HepG2 (cell line): ENCODE measurements at places on chromosomes 13 and 19. TPM values are rescaled to one million over a fixed set of nuclear protein-coding genes. Genes with fewer than 3 reads are reported as not detected.

GRCh38 chr13:48492096-48492440 is 40.8 kb downstream of the RCBTB2 start:
- DNase-seq = no peak
- H3K27me3 ChIP-seq = no peaks in the 10 kb centered on the region
- H3K4me3 ChIP-seq = no peak overlapping the region
- no peaks in the 10 kb centered on the region for H3K36me3 ChIP-seq

DNA sequence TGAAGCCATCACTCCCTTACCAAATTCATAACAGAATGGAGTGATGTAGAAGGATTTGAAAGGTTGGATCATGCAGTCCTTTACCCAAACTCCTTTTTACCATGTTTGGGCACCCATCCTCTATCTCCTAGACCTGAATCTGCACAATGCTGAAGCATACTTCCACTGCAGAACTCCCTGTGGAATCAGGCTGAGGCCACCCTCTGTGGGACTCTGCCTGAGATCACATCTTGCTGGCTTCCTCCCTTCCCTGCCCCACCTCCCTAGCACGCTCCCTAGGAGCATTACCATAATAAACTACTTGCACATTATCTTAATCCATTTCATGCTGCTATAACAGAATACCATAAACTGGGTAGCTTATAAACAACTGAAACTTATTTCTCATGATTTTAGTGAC is 68.4 kb upstream of the VSTM2B start:
- no peaks in the 10 kb centered on the region for H3K36me3 ChIP-seq
- H3K4me1 ChIP-seq = no peaks in the 10 kb centered on the region
- no peak overlapping the region for H3K4me3 ChIP-seq
- no peak for DNase-seq

DNA sequence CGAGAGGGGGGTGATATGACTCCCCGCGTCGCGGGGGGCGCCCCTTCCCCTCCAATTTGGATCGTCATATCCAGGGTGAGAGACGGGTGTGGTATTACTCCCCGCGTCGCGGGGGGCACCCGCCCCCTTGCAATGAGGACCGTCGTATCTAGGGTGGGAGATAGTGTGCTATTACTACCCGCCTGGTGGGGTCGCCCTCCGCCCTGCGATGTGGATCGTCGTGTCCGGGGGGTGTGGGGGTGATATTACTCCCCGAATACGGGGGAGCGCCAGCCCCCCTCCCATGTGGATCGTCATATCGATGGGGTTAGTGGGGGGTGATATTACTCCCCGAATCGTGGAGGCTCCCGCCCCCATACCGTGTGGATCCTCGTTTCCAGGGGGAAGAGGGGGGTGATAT is 29.2 kb upstream of the RGCC start:
- no peaks in the 10 kb centered on the region for H3K36me3 ChIP-seq
- H3K4me3 ChIP-seq = no peak overlapping the region
- H3K27me3 ChIP-seq = no peaks in the 10 kb centered on the region
- no peaks in the 10 kb centered on the region for H3K4me1 ChIP-seq
- DNase-seq = no peak
- no peak overlapping the region for H3K27ac ChIP-seq

CALR gene
- total RNA-seq = 420 and 898 TPM in 2 replicates

PCDH20 gene
- 0.02 TPM in 1 of 2 replicates, not detected in the other for total RNA-seq

ZNF441 gene
- total RNA-seq = 10.0 and 18.0 TPM in 2 replicates

RFPL4AL1 gene
- total RNA-seq = not detected in 2 replicates

GRCh38 chr19:13006431-13007281 is 11.4 kb downstream of the NFIX start:
- H3K36me3 ChIP-seq = peaks cover 4% of the 10 kb centered on the region; the same call in 1 of the 3 replicates
- peaks cover 13% of the 10 kb centered on the region for H3K4me1 ChIP-seq
- H3K4me3 ChIP-seq = no peak overlapping the region

- 0 out of 2 replicates have a peak, but pooled peaks cover 7% of the 10 kb centered on the region for H3K4me1 ChIP-seq
- H3K27ac ChIP-seq = no peak overlapping the region
- H3K36me3 ChIP-seq = no peaks in the 10 kb centered on the region
- no peaks in the 10 kb centered on the region for H3K27me3 ChIP-seq
- no peak overlapping the region for H3K4me3 ChIP-seq
These were observed 120.9 kb downstream of the NUFIP1 start for GRCh38 chr13:44868397-44868796.

MEIOSIN gene
- not detected in 2 replicates for total RNA-seq

DNA sequence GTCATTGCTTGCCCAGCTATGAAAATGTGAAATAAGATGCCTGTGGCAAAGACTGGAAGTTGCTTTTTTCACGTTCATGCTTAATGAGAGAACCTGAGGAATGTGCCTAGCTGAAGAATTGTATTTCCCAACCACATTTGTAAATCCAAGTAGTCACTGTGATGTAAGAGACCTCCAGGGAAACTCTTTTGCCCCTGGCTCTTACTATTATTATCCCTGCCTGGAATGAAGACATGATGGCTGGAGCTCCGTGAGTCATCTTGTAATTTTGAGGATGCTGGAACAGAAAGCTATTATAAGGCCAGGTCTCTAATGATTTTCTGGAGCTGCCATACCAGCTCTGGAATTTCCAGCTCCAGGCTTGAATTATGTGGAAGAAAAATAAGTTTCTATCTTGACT is 894.3 kb downstream of the DIAPH3 start:
- no peak overlapping the region for H3K27ac ChIP-seq
- DNase-seq = no peak

CD177 gene
- not detected in 2 replicates for total RNA-seq

DNA sequence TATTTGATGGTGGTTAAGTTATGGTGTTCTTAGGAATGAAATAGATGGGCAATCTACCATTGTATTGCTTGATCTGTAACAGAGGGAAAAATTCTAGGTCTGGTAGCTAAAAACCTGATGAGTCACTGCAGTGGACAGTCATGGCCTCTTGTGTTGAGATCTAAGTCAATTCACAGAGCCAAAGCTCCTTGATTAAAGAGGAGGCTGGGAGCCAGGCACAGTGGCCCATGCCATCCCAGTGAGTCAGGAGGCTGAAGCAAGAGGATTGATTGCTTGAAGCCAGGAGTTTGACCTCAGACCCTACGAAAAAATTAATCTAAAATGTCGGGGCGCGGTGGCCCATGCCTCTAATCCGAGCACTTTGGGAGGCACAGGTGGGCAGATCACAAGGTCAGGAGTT is 67.1 kb upstream of the KPNA3 start:
- no peaks in the 10 kb centered on the region for H3K36me3 ChIP-seq
- H3K27me3 ChIP-seq = no peaks in the 10 kb centered on the region
- peak; percentile 72 for DNase-seq
- H3K4me1 ChIP-seq = peaks cover 41% of the 10 kb centered on the region

DNA sequence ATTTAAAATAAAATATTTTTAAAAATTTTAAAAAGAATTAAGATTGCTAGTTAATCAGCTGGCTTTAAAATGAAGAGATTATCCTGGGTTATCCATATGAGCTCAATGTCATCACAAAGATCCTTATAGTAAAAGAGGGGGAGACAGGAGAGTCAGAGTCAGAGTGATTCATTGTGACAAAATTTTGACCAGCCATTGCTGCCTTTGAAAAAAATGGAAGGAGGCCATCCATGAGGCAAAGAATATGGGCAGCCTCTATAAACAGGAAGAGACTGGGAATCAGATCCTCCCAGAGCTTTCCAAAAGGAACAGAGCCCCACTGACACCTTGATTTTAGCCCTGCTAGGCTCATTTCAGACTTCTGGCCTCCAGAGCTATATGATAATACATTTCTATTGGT is 9.3 kb upstream of the RUBCNL start:
- H3K4me1 ChIP-seq = no peaks in the 10 kb centered on the region
- H3K36me3 ChIP-seq = no peaks in the 10 kb centered on the region
- H3K27me3 ChIP-seq = no peaks in the 10 kb centered on the region
- H3K4me3 ChIP-seq = no peak overlapping the region

LIM2 gene
- total RNA-seq = not detected in 2 replicates

DNA sequence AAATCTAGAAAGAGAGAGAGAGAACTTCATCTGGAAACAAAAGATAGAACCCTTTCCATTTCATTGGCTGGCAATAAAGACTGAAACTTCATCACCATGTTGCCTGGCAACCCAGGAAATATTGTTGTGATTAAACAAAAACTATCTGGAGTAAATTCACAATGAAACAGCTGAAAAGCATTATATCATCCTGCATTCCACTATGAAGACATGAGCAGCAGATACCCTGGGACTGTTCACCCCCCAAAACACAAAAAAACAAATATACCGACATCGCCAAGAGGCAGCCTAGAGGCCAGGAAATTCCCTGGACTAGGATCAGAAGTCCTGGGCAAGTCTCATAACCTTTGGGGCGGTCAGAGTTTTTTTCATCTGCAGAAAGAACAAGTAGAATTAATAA is 158.3 kb downstream of the FOXO1 start:
- peaks cover 24% of the 10 kb centered on the region for H3K4me1 ChIP-seq
- H3K4me3 ChIP-seq = no peak overlapping the region
- no peak for DNase-seq

- no peak overlapping the region for H3K27ac ChIP-seq
- no peak for DNase-seq
- H3K4me3 ChIP-seq = no peak overlapping the region
- no peaks in the 10 kb centered on the region for H3K36me3 ChIP-seq
- peaks cover 19% of the 10 kb centered on the region; the same call in 2 of the 3 replicates for H3K27me3 ChIP-seq
- H3K4me1 ChIP-seq = no peaks in the 10 kb centered on the region
These were observed 32.9 kb upstream of the SLC15A1 start for GRCh38 chr13:98785405-98785804.

DNA sequence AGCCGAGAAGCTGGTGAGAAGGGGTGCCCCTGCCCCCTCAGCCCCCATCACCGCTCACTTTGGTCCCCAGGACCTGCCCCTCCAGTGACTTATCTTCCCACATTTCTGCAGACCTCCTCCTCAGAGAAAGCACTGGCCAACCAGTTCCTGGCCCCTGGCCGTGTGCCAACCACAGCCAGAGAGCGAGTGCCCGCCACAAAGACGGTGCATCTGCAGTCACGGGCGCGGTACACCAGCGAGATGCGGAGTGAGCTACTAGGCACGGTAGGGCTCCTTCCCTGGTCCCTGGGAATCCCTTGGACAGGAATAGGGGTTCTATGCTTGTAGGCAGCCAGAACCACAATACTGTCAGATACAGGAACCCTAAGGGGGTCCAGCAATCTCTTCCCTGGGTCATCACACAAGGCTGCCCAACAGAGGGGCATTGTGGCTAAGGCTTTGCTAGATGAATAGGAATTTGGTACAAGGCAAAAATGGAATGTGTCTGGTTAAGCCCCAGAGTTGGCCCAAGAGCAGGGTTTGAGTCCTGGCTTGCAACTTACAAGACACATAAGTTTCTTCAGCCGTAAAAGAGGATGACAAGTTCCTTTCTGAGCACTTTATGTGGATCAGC is 1.0 kb downstream of the USE1 start:
- peak overlapping the region; percentile 81; the same call in 1 of the 2 replicates for H3K4me3 ChIP-seq
- peaks cover 43% of the 10 kb centered on the region for H3K4me1 ChIP-seq
- no peaks in the 10 kb centered on the region; the same call in 1 of the 2 replicates for H3K36me3 ChIP-seq
- no peaks in the 10 kb centered on the region for H3K27me3 ChIP-seq
- no peak for DNase-seq
- peak overlapping the region; percentile 97 for H3K27ac ChIP-seq

DNA sequence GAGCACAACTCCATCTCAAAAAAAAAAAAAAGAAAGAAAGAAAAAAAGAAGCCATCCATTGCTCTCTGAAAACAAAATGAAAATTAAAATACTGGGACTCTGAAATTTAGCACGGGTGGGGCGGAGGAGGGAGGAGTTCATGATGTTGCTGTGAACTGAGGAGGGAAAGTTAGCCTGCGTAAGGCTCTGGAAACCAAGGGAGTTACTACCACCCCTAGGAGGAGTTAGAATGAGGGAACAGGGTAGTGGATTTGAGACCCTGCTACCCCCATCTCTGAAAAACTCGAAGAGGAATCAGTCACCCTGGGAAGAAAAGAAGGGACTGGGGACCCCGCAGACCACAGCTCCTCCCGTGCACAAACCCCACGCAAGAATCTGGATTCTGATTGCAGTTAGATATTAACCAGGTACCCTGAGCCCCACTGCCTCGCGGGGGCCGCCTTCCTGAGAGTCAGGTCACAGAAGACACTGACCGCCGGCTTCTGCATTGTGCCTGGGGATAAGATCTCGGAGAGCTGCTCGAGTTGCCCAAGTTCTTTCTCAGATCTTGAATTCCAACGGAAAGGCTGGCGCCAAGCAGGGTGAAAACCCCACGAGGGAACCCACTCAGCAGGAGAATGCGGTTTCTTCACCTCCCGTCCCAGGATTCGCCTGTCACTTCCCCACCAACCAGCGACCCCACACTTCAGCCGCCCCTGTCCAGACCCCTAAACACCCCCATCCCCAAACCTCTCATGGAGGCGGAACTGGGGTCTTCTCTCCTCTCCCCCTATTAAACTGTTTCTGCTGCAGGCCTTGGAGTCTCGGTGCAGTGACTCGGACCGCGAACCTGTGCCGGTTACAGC is 870 bp downstream of the ZNF442 start:
- no peak for DNase-seq
- H3K36me3 ChIP-seq = no peaks in the 10 kb centered on the region
- H3K27ac ChIP-seq = peak overlapping the region; percentile 81
- H3K4me1 ChIP-seq = peaks cover 25% of the 10 kb centered on the region
- no peaks in the 10 kb centered on the region for H3K27me3 ChIP-seq
- peak overlapping the region; percentile 90 for H3K4me3 ChIP-seq

PSG1 gene
- total RNA-seq = not detected in 2 replicates

SERP2 gene
- total RNA-seq = not detected in 2 replicates

IFI30 gene
- 41.2 and 79.4 TPM in 2 replicates for total RNA-seq

DNA sequence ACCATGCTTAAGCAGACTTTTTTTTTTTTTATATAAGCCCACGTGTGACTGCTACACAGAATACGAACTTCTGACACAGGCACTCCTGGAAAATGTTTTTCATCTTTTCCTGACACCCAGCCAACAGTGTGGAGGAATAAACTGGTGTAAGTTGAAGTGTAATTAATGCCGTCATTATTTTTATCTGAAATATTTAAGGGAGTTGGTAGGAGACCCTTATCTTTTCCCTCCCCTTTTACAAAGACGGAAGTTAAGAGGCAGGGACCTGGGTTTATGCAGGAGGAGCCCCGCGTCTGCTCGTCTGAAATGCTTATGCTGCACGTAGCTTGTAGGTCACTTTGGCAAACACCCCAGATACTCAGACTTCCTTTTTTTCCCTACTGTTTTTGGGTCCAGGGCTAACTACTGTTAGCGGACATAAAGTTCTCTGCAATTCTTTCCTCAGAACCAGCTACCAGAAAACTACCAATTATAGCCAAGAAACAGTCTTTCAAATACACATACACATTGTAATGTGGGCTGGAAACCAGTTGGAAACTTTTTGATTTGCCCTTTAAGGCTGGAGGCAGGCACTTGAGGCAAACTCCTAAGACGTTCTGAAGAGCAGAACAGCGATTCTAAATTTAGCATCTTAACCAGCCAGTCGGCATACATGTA is 50.8 kb downstream of the EFNB2 start:
- no peaks in the 10 kb centered on the region for H3K36me3 ChIP-seq
- H3K4me1 ChIP-seq = no peaks in the 10 kb centered on the region
- H3K27ac ChIP-seq = no peak overlapping the region
- no peak overlapping the region for H3K4me3 ChIP-seq

CYP2A7 gene
- not detected in 2 replicates for total RNA-seq

CBARP gene
- total RNA-seq = 0.27 and 1.2 TPM in 2 replicates

CD70 gene
- not detected in 2 replicates for total RNA-seq

DNA sequence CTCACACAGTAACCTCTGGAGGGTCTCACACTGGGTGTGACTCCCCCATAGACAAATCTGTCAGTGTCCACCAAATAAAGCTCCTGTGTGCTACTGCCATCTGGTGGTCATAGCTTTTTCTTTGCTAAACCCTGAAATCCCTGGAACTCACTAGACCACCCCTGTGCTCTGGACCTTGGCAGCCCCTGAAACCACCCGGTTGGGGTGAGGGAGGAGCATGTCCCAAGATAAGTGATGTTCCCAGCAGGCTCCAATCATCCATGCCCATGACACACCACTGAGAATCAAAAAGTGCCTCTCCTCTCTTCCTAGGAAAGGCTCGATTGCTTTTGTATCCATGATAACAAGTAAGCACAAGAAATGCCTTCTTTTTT is 6.5 kb upstream of the HSD17B14 start:
- H3K27ac ChIP-seq = no peak overlapping the region
- H3K36me3 ChIP-seq = peaks cover 5% of the 10 kb centered on the region; the same call in 1 of the 3 replicates
- H3K4me1 ChIP-seq = peaks cover 6% of the 10 kb centered on the region
- peak; percentile 58 for DNase-seq
